Karpas-422 (cell line): ENCODE measurements at places on chromosomes 11 and 22. TPM values are rescaled to one million over a fixed set of nuclear protein-coding genes. Genes with fewer than 3 reads are reported as not detected.

GRCh38 chr11:121437686-121438078 lies 14.4 kb upstream of the SORL1 start:
- no peak overlapping the region for H3K4me3 ChIP-seq
- H3K36me3 ChIP-seq: no peaks in the 10 kb centered on the region
- no peak for DNase-seq

DNA sequence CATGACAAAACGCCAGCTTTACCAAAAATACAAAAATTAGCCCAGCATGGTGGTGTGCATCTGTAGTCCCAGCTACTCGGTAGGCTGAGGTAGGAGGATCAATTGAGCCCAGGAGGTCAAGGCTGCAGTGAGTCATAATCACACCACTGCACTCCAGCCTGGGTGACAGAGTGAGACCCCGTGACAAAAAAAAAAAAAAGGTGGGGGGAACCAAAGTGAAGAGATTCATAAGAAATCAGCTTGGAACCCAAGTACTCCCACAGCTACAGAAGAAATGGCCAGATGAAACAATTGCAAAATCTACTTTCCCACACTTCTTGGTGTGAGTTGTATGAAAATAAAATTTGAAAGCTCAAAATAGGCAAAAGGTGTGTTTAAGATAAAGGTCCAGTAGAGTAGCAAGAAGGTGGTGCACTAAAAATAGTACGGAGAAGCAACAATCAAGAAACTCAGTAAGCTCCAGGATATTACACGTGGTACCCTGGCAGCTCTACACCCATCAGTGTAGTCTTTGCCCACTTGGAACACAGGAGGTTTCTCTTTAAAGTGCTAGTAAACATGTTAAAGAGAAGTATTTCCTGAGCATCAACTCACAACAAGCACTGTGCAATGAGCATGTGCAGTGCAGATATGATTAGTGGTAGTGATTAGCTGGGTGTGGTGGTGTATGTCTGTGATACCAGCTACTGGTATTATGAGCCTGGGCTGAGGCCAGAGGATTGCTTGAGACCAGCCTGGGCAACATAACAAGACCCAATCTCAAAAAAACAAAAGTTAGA lies 5.3 kb downstream of the HARBI1 start:
- H3K4me1 ChIP-seq: peaks cover 17% of the 10 kb centered on the region
- H3K27me3 ChIP-seq: no peaks in the 10 kb centered on the region
- no peaks in the 10 kb centered on the region for H3K36me3 ChIP-seq

DNA sequence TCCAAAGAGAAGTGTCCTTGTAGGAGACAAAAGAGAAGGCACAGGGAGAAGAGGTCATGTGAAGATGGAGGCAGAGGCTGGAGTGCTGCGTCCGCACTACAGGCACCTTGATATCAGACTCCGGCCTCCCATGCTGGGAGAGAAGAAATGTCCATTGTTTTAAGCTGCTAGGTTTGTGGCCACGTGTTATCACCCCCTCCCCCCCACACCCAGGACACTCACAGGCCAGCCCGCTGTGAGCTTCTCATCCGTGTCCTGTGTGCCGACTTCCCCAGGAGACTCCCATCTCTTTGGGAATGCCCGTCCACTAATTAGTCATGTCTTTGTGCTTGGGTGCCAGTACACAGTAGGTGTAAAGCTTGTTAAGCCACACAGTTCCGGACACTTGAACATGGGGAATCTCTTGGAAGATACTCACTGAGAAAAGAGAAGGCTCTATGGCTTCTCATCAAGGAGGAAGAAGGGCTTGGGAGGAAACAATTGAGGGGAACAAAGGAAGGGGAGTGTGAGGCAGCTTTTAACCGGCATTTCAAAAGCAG lies 1234.7 kb downstream of the TBC1D22A start:
- H3K4me1 ChIP-seq: no peaks in the 10 kb centered on the region
- no peaks in the 10 kb centered on the region for H3K36me3 ChIP-seq
- H3K4me3 ChIP-seq: no peak overlapping the region
- no peak overlapping the region for H3K27ac ChIP-seq

- H3K4me1 ChIP-seq: no peaks in the 10 kb centered on the region
- H3K27me3 ChIP-seq: no peaks in the 10 kb centered on the region
- no peaks in the 10 kb centered on the region for H3K36me3 ChIP-seq
- no peak overlapping the region for H3K27ac ChIP-seq
- no peak overlapping the region for H3K4me3 ChIP-seq
Observed at GRCh38 chr11:133810766-133811165, 34.5 kb downstream of the SPATA19 start.

GRCh38 chr11:1994121-1994520 lies 3.5 kb downstream of the H19 start:
- no peak overlapping the region for H3K27ac ChIP-seq
- no peaks in the 10 kb centered on the region for H3K36me3 ChIP-seq
- no peak overlapping the region for H3K4me3 ChIP-seq
- no peaks in the 10 kb centered on the region for H3K27me3 ChIP-seq
- H3K4me1 ChIP-seq: no peaks in the 10 kb centered on the region

DNA sequence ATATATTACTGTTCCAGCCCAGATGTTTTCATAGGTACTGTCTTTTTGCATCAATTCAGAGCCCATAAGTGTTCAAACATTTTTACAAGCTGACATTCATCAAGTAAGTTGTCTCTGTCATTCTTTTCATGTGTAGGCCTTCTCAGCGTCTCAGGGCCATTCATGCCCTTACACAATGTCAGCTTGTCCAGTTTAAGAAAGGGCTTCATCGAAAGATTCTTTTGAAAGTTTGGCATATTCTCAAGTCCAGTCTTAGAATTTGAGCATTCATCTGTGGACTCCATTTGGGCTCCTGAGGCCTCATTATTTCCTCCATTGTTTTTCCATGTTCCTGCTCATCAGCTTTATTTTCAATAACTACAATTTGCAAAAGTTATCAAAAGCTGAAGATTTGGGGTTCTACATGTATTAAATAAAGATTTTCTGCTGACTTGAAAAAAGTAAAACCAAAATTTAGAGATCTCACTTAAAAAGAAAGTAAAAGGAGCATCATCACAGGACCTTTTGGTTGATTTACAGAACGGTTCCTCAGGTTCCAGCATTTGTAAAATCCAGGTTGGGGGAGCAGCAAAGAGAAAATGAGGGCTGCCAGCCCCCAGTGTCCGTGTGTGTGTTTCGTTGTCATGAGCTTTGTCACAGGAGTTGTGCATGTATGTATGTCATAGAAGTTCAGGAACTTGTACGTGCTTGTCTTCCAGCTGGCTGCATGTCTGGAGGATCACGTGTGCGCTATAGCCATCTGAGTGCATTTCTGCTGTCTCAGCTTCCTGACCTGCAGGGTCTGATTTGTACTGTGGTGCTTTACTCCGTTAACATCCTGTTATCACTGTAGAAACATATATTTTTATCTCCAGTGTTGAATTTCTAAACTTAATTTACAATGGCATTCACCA lies 15.6 kb downstream of the MOV10L1 start:
- 0 out of 2 replicates have a peak, but pooled peaks cover 3% of the 10 kb centered on the region for H3K27me3 ChIP-seq
- H3K4me1 ChIP-seq: peaks cover 5% of the 10 kb centered on the region
- H3K27ac ChIP-seq: no peak overlapping the region
- no peak for DNase-seq
- no peak overlapping the region for H3K4me3 ChIP-seq
- H3K36me3 ChIP-seq: no peaks in the 10 kb centered on the region

GRCh38 chr11:27505781-27506180 lies 788 bp downstream of the LIN7C start:
- H3K27me3 ChIP-seq: no peaks in the 10 kb centered on the region
- H3K27ac ChIP-seq: peak overlapping the region; percentile 27; the same call in 1 of the 2 replicates
- no peak for DNase-seq
- H3K36me3 ChIP-seq: peaks cover 5% of the 10 kb centered on the region; the same call in 1 of the 2 replicates
- H3K4me1 ChIP-seq: peaks cover 22% of the 10 kb centered on the region
- H3K4me3 ChIP-seq: peak overlapping the region; percentile 87

DNA sequence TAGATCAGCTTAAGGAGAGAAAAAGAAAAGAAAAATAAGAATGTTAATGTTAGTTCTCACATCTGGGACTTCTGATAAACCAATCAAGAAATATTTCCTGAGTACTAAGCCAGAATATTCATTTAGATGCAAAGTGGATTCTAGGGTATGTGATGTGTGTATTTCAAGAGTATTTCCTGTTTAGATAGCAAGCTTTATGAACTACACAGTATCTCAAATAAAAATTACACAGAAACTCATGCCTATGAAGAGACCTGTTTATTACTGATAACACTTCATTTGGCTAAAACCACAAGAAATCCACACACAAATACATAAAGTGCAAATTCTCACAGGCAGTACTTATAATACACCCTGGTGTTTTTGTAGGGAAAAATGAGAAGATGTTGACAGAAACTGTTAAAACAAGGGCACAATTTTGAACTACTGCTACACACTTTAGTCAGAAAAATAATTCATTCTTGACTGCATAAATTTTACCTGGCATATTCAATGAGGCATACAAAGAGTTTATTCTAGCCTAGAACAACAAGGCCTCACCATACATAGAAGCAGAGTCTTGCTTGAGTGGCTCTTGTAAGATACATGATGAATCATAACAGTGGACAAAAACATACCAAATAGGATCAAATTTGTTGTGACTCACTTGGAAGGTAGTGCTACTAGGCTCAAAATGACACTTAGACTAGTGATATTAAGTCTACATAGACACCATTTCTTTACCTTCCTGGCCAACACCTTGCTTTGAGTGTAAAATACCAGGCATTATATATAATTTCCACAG lies 18.8 kb upstream of the P4HA3 start:
- DNase-seq: no peak
- H3K4me3 ChIP-seq: no peak overlapping the region
- H3K36me3 ChIP-seq: no peaks in the 10 kb centered on the region
- no peaks in the 10 kb centered on the region for H3K27me3 ChIP-seq
- no peaks in the 10 kb centered on the region for H3K4me1 ChIP-seq

GRCh38 chr11:56846631-56847576 lies 98.4 kb upstream of the OR9G4 start:
- H3K4me1 ChIP-seq: no peaks in the 10 kb centered on the region
- DNase-seq: no peak
- no peak overlapping the region for H3K4me3 ChIP-seq
- H3K27ac ChIP-seq: no peak overlapping the region

- no peak for DNase-seq
- no peak overlapping the region for H3K27ac ChIP-seq
- H3K27me3 ChIP-seq: no peaks in the 10 kb centered on the region
- H3K36me3 ChIP-seq: peaks cover 25% of the 10 kb centered on the region
- H3K4me1 ChIP-seq: peaks cover 59% of the 10 kb centered on the region
Observed at GRCh38 chr11:128456566-128457268, 130.6 kb downstream of the ETS1 start.

DNA sequence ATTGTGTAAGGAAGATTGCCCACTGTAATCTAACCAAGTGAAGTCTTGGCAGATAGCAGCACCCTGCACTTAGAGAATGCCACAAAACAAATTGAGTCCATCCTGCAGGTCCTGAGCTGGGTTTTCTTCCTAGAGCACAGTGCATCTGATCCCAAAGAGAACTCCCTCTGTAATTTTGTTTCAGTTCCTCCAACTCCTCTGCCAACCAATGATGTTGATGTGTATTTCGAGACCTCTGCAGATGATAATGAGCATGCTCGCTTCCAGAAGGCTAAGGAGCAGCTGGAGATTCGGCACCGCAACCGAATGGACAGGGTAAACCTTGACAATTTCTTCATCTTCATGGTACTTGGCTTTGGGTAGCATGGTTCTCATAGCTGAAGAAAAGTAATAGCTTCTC lies 33.1 kb upstream of the ST14 start:
- H3K4me1 ChIP-seq: no peaks in the 10 kb centered on the region
- no peaks in the 10 kb centered on the region for H3K36me3 ChIP-seq
- no peaks in the 10 kb centered on the region for H3K27me3 ChIP-seq

- H3K27me3 ChIP-seq: no peaks in the 10 kb centered on the region
- H3K4me3 ChIP-seq: no peak overlapping the region
- DNase-seq: no peak
- H3K36me3 ChIP-seq: no peaks in the 10 kb centered on the region
Observed at GRCh38 chr11:16909359-16910035, 104.7 kb downstream of the PLEKHA7 start.

- DNase-seq: no peak
- H3K27ac ChIP-seq: no peak overlapping the region
- 0 out of 2 replicates have a peak, but pooled peaks cover 3% of the 10 kb centered on the region for H3K36me3 ChIP-seq
- no peaks in the 10 kb centered on the region for H3K4me1 ChIP-seq
- H3K4me3 ChIP-seq: no peak overlapping the region
Observed at GRCh38 chr22:41334215-41334614, 32.9 kb downstream of the ZC3H7B start.

PICALM gene
- 231 and 566 TPM in 2 replicates for total RNA-seq

INS gene
- total RNA-seq: not detected in 2 replicates

FAM118A gene
- total RNA-seq: 72.2 and 83.3 TPM in 2 replicates

SHISAL1 gene
- not detected in 2 replicates for total RNA-seq

GRAMD1B gene
- 59.9 and 79.0 TPM in 2 replicates for total RNA-seq

FOLR2 gene
- 9.4 and 16.0 TPM in 2 replicates for total RNA-seq

MUC2 gene
- not detected in 2 replicates for total RNA-seq

PNPLA5 gene
- not detected in 2 replicates for total RNA-seq

SLC22A12 gene
- total RNA-seq: not detected in 2 replicates

SSH3 gene
- total RNA-seq: 0.61 and 0.82 TPM in 2 replicates

MRPL40 gene
- 53.8 and 62.5 TPM in 2 replicates for total RNA-seq

IRF7 gene
- 34.6 and 53.5 TPM in 2 replicates for total RNA-seq

ABCC8 gene
- total RNA-seq: not detected in 2 replicates

TSSK2 gene
- total RNA-seq: not detected in 2 replicates

ZNRF3 gene
- 0.04 and 0.19 TPM in 2 replicates for total RNA-seq

C1QTNF4 gene
- total RNA-seq: 4.9 TPM in 1 of 2 replicates, not detected in the other
